Aorta (tissue), 5 donors: ENCODE measurements at places on chromosomes 3 and 15. TPM values are rescaled to one million over a fixed set of nuclear protein-coding genes. Genes with fewer than 3 reads are reported as not detected.

- no peak for DNase-seq
- no peak overlapping the region for H3K27ac ChIP-seq
- H3K4me3 ChIP-seq, result no peak overlapping the region
- no peaks in the 10 kb centered on the region for H3K36me3 ChIP-seq
- no peaks in the 10 kb centered on the region for H3K4me1 ChIP-seq
- H3K27me3 ChIP-seq, result no peaks in the 10 kb centered on the region
These were observed 26.9 kb upstream of the ATG7 start for GRCh38 chr3:11245276-11245675.

- DNase-seq, result no peak
- no peaks in the 10 kb centered on the region for H3K27me3 ChIP-seq
- no peak overlapping the region for H3K4me3 ChIP-seq
- H3K27ac ChIP-seq, result no peak overlapping the region
- H3K4me1 ChIP-seq, result no peaks in the 10 kb centered on the region
- H3K36me3 ChIP-seq, result no peaks in the 10 kb centered on the region
These were observed 570.4 kb downstream of the AGBL1 start for GRCh38 chr15:86650094-86650493.

GRCh38 chr3:138688871-138689299, 80.3 kb downstream of the FAIM start:
- no peaks in the 10 kb centered on the region for H3K27me3 ChIP-seq
- H3K4me3 ChIP-seq, result no peak overlapping the region
- no peaks in the 10 kb centered on the region for H3K4me1 ChIP-seq
- no peak overlapping the region for H3K27ac ChIP-seq

DNA sequence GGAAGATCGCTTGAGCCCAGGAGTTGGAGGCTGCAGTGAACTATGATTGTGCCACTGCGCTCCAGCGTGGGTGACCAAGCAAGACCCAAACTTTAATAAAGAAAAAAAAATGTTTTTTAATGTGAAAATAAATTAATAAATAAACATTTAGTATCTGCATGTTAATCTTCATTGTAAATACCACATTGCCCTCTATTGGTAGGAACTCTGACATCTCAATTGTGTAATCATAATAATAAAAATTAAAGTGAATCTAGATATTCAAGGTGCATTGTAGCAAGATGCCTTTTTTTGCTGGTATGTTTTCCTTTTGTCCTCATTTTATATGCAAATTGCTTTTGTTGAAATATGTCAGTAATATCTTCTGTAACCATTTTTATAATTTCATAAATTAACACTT, 95.0 kb upstream of the LIMD1 start:
- H3K4me1 ChIP-seq, result peaks cover 6% of the 10 kb centered on the region
- no peak overlapping the region for H3K4me3 ChIP-seq
- H3K36me3 ChIP-seq, result peaks cover 4% of the 10 kb centered on the region
- H3K27ac ChIP-seq, result no peak overlapping the region
- no peak for DNase-seq
- H3K27me3 ChIP-seq, result no peaks in the 10 kb centered on the region

Gene GOLGA8T
- total RNA-seq, result 0.48 TPM

Gene TGM5
- total RNA-seq, result not detected
